ENCODE measurements at places on chromosomes 2 and 18.

- DNase-seq: peak; percentile 53
These were observed 1377.9 kb downstream of the RPIA start for GRCh38 chr2:90069290-90069894.

GRCh38 chr2:128348701-128349100, 30.0 kb upstream of the HS6ST1 start:
- DNase-seq: no peak

DNA sequence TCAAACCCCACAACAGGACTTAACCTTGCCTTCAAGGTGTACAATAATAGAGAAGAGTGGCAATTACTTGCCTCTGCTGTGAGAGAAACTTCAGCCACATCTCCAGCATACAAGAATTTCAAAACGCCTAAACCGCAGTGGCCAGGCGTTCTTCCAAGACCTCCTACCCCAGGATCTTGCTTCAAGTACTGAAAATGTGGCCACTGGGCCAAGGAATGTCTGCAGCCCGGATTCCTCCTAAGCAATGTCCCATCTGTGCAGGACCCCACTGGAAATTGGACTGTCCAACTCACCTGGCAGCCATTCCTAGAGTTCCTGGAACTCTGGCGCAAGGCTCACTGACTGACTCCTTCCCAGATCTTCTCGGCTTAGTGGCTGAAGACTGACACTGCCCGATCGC, 2.8 kb upstream of the CYB5A start:
- DNase-seq: no peak

DNA sequence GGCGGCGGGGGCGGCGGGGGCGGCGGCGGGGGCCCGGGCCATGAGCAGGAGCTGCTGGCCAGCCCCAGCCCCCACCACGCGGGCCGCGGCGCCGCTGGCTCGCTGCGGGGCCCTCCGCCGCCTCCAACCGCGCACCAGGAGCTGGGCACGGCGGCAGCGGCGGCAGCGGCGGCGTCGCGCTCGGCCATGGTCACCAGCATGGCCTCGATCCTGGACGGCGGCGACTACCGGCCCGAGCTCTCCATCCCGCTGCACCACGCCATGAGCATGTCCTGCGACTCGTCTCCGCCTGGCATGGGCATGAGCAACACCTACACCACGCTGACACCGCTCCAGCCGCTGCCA, 644 bp downstream of the ONECUT2 start:
- DNase-seq: no peak

DNA sequence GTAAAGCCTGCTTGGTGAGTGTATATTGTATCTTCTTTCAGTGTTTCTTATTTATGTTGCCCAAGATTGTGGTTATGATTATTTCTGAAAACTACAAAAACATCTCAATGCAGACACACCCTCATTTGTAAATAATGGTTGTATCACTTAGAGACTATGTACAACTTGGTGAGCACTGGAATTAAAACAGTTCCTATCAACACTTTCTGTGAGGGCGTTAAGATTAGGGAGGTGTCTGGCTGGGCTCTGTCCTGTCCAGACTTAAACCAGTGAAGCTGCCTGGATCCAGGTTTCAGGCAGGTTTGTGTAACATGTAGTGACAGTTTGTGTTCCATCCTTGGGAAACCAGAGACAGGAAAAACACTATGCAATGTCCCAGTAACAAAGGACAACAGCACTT, 49.7 kb downstream of the CTAGE1 start:
- no peak for DNase-seq

DNA sequence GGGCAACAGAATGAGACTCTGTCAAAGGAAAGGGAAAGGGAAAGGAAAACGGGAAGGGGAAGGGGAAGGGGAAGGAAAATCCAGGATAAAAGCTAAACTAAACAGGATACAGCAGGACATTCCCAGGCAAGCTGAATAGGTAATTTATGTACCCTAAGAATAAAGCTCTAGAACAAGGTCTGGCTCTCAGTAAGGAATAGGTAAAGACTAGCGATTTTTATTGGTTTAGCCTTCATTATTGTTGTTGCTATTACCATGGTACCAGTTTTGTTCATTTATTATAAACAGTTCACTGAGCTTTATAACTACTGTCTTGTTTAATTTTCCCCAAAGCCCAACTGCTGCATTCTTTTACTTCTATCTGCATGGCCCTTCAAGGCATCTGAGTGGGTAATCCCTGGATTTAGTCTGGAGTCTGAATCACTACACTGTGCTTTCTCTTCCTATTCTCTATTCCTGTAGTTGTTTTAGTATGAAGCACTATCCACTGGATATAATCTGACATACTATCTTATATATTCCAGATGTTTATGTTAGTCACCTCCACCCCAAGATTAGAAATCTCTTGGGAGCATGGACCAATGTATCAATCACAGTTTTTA, 127.1 kb upstream of the TANK start:
- no peak for DNase-seq

- DNase-seq: no peak
These were observed 45.9 kb downstream of the PXDN start for GRCh38 chr2:1698188-1698945.

DNA sequence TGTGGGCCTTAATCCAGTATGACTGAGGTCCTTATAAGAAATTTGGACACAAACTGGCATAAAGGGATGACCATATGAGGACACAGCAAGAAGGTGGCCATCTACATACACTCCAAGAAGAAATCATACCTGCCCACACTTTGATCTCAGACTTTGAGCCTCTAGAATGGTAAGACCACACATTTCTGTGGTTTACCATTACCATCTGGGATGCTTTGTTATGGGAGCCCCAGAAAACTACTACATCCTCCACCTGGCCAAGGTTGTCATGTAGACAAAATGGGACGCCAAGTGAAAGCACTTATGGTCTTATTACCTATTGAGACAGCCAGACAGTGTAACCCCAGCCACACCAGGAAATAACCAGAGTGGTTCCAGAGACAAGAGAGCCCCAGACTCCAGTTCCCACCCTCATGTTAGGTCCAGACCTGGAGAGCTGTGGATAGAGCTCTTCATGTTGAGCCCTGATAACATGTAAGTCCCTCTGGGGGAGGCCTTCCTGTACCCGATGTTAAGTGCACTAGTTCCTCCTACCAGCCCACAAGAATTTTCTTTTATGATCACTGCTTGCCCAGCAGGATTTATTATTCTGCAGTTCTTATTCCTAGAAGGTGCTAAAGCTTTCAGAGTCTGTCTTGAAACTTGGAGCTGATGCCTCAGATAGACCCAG, 4.6 kb upstream of the ADD2 start:
- no peak for DNase-seq

DNA sequence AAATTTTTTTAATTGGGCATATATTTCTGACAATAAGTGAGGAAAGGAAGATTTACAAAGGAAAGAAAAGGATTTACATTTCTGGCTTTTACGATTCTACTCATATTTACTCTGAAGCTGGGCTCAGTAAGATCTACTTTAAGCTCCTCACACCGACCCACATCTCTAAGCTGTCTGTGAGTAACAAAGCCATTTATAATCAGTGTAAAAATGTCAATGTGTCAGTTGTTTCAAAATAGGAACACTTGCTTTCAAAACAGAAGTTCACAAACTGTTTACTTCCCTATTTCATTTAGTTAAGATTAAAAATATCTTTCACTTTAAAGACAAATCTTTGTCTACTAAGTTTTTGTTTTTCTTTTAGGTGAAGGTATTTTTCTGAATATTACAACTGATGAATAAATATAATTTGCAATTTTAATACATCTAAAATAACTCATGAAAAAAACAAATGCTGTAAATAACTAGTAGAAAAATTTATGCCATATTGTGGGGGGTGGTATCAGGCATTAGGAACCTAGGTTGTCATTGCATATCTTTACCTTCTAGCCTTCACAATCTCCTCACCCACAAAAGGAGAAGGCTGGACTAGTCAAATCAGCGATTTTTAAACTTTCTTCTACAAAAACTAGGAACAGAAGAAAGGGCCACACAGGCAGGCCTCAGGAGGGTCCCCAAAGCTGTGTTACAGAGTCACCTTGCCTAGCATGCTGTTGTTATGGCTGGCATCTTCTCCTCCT, 64.5 kb downstream of the TMEM131 start:
- no peak for DNase-seq

- no peak for DNase-seq
These were observed 61.0 kb downstream of the ADCY3 start for GRCh38 chr2:24858996-24859395.

GRCh38 chr2:227054006-227054405, 110.0 kb downstream of the COL4A4 start:
- no peak for DNase-seq
